ENCODE measurements at places on chromosomes 2 and 18.

DNA sequence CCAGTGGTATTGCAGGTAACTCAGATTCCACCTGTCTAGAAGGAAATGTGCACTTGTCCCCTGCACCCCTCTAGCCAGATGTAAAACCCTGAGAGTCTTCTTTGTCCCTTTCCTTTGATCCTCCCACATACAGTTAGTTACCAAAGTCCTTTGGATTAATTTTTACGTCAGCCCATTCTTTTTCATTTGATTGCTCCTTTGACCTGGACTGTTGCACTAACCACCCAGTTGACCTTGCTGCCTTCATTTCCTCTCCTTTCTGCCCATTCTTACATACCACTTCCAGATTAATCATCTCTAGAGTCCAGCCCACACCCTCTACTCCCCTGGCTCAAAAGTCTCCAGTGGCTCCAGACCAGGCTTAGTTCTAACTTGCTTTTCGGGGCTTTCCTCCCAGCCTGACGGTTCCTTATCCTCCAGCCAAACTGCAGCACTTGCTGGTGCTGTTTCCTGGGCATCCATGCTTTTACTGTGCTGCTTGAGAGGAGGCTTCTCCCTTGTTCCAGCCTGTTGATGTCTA, 99.3 kb downstream of the SPTBN1 start:
- DNase-seq = no peak

DNA sequence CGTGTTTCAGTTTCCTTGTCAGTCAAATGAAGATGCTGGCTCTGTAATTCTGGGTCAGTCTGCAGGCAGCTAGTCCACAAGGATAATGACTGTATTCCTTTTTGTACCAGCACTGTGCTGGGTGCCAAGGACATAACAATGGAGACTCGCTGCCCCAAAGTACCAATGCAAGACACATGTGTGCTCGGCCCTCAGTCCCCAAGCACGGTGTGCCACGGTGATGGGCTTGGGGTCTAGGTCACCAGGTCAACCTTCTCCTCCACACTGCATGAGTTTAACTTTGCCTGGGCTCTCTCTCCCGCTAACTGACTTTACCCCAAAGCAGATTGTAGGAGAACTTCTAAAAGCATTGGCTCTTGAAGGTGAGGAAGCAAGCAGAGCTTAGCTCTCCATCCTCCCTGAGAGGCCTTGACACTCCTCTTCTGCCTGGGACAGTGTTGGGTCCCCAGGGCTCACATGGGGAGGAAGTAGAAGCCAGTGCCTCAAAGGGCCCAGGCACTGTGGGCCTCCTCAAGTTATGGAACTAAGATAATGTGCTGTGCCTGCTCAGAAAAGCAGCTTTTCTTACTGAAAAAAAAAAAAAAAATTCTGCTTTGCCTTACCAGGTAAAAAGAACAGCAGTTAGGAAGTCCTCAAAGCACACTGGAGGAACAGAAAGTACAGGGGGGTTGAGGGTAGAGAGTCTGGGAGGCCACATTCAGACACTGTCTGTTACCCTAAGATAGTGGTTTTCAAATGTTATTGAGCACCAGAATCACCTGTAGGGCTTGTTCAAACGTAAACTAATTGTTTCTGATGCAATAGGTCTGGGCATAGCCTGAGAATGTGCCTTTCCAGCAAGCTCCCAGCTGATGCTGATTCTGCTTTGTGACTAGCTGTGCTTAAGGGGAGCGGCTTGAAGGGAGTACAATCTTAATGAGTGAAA, 276.4 kb upstream of the CXCR4 start:
- DNase-seq = no peak

- DNase-seq = no peak
Observed at GRCh38 chr18:79406708-79407107, 11.0 kb downstream of the NFATC1 start.

GRCh38 chr2:174607989-174608865, 10.6 kb upstream of the WIPF1 start:
- no peak for DNase-seq

DNA sequence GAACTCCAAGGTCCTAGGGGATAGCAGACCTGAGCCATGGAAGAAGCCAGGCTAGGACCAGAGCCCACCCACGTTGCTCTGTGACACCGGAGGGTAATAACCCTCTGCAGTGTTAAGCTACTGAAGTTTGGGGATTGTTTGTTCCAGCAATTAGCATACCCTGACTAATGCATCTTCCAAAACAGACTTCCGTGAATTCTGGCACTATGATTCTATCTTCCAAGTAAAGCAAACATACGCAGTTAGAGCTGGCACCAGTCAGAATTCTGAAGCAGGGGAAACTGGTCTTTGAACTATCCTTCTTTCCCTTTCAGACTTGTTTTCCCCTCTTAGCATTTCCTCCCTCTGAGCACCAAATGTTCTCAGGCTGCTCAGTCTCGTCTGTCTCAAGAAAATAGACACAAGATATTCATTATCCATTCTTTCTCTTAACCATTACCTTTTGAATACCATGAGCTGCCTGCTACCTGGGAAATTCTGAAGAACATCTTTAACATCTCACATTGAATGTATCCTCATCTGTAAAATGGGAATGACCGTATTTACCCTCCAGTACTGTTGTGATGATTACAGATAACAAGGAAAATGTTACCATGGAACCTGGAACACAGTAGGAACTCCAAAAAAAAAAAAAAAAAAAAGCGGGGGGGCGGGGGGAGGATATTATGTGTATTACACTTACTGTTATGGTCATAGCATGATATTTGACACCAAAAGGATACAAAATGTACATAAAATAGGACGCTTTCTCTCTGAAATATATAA, 108.2 kb downstream of the TCF4 start:
- DNase-seq = no peak

DNA sequence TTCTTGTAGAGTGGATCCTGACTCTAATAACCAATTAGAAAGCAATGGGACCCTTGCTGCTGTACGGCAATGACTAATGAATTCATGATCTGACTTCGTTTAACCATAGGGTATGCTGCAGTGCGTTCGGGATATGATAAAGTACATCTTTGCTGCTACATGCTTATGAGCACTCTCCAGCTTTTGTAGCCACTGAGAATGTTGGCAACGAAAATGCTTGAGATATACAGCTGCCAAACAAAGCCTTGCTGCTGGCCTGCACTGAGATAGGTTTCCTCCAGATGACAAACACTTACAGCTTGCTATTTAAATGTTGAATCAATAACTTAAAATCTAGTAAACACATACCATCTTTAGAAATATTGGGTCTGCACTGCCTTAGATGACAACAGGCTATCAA, 372.4 kb upstream of the SLC8A1 start:
- DNase-seq = no peak

DNA sequence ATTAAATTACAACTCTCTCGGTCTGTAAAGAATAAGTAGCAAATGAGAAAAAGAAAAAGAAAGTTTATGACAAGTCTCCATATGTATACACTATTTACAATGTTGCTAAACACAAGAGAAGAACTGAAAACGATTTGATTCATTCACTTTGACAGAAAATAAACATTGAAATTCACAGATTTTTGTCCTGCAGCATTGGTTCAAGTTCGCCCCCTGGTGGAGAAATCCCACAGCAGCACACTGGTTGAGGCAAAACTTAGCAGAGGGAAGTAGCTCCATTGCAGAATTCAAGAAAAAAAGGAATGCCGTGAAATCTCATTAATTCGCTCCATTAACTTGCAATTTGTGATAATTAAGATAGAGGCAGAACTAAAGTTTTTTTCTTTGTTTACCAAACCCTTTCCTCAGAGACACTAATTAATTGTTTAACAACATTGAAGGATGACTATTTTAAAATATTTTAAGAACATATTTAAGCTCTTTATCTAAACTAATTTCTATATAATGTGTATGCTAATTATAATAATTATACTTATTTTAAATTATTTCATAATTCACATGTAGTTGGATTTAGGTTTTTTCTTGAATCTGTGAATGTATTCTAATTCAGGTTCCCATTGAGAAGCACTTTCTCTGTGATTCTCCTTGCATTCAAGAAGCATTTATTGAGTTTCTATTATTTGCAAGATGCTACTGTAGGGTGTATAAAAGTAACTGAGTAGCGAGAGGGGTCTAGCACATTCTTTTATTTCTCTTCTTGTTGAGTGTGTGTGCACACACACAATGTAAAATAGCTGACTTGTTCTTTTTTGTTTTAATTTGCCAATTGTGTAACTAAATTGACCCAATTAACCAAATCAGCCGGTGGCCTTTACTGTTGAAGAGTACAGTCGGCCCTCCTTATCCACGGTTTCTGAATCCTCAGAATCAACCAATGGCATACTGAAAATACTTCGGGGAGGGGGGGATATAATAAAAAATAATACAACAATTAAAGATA, 74.1 kb downstream of the COL4A3 start:
- peak; percentile 58 for DNase-seq

GRCh38 chr2:233289648-233290047, 18.0 kb upstream of the SAG start:
- DNase-seq = no peak

DNA sequence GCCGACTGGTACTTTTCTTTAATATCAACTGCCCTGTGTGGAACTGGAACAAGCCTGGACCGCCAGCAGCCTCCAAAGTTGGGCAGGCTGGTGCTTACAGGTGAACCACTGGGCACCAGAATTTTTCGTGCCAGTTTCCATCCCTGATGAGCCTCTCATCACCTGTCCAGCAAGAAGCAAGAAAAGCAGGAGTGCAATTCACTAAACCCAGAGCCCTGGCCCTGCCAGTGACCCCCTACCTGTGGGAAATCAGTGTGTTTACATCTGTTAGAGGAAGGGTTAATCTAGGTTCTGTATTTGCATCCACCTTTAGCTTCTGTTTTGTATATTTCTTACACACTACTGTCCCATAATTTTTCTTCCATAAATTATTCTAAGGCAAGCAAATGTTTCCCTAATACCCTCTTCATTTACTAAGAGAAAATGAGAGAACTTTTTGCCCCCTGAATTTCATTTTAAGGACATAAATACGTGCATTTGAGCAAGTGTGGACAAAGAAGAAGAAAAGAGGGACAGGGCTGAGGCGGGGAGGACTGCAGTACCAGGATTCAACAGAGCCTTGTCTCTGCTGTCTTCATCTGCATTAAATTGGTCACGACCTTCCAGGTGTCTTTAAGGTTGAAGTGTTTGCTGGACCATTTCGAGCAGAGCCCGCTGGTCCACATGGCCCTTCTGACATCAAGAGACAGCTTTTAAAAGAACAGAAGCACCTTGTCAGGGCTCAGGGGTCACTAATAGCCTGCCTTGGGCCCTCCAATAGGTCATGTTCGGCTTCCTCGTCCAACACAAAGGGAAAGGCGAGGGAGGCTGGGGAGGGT, 763.1 kb downstream of the BCL11A start:
- no peak for DNase-seq

DNA sequence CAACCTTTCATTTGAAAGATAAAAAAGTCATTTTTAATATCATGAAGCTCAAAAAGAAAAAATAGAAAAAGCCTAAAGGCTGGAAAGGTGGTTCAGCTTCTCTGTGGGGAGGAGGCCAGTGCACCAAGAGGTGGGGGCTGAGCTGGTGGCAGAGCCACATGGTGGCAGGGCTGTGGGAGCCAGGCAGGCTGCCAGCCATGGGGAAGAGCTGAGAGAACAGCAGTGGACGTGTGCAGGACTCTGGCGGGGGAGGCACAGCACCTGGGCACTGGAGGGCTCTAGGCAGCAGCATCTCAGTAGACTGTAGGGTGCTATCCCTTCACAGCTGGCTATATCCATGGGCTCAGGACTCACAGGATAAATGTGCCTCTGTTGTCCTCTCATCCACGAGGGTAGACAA, 47.8 kb downstream of the STK25 start:
- DNase-seq = no peak

- no peak for DNase-seq
Observed at GRCh38 chr2:219058541-219059374, 2.0 kb downstream of the IHH start.

- DNase-seq = no peak
Observed at GRCh38 chr18:11304928-11305327, 155.6 kb upstream of the PIEZO2 start.

DNA sequence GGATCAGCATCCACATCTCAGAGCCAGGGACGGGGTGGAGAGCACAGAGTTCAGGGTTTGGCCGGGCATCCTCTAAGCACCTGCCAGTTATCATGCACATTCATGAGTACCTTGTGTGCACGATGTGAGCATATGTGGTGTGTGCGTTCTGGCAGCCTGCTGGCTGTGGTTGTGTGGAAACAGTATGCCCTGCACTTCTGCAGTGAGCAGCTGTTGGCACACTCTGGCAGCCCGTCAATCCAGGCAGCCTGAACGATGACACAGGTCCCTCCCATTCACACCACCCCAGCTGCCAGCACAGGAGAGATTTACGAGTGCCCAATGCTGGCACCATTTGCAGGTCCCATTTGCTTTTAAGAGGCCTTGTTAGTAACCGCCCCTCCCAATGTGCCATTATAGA, 74.2 kb downstream of the CD8B2 start:
- no peak for DNase-seq

DNA sequence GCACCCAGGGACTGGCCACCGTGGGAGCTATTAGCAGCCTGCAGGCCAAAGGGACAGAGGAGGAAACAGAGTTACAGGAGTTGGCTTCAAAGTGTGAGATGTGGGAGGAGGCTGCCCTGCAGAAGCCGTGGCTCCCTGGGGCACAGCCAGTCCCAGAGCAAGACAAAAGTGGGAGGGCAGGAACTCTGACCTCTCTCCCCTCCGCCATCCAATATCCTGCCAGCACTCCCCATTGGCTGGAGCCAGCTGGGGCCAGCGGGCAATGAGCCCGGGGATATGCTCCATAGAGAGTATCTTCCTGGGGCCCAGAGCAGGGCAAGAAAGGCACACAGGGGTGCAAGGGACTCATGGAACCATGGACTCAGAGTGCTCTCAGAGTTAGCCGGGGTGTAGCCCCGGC, 143.1 kb downstream of the INHBB start:
- DNase-seq = no peak

- DNase-seq = no peak
Observed at GRCh38 chr18:12254820-12255511, 805 bp downstream of the CIDEA start.

DNA sequence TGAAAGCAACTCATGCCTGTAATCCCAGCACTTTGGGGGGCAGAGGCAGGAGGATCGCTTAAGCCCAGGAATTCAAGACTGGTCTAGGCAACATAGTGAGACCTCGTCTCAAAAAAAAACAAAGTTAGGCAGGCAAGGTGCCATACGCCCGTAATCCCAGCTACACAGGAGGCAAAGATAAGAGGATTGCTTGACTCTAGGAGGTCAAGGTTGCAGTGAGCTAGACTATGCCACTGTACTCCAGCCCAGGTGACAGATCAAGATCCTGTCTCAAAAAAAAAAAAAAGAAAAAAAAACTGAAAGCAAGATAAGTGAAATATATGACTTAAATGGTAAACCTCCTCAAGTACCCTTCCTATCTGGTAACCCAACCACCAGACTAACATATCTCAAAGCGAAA, 59.8 kb downstream of the USP34 start:
- DNase-seq = no peak

GRCh38 chr2:30775833-30776232, 31.4 kb downstream of the CAPN13 start:
- no peak for DNase-seq

- no peak for DNase-seq
Observed at GRCh38 chr2:25517701-25518100, 155.7 kb downstream of the DTNB start.

DNA sequence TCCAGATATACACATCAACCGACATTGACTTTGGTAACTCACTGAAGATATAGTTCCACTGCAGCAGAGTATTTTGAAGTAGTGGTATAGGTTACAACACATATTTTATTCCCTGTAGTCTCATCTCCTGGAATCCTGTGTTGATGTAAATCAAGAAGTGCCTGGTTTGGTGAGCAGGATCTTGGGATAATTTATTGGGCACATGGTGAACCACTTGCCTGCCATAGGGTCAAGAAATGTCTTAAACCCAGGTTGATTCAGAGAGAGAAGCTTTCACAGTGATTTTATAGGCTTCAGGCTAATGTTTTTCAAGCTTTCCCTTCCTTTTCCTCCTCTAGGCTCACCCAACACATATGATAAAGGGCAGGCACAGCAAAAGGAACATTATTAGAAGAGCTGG, 24.6 kb downstream of the CCDC85A start:
- no peak for DNase-seq

All from fibroblast of skin of right biceps (primary cell).